ENCODE measurements at places on chromosomes 16 and 17.
A peak's percentile ranks its signal among the peaks of the same experiment; 100 is the strongest.

- DNase-seq: no peak
Measured at GRCh38 chr17:59369031-59369975, 37.8 kb downstream of the YPEL2 start.

- DNase-seq: peak; percentile 89
Measured at GRCh38 chr16:3999479-4000325, 116.5 kb downstream of the ADCY9 start.

DNA sequence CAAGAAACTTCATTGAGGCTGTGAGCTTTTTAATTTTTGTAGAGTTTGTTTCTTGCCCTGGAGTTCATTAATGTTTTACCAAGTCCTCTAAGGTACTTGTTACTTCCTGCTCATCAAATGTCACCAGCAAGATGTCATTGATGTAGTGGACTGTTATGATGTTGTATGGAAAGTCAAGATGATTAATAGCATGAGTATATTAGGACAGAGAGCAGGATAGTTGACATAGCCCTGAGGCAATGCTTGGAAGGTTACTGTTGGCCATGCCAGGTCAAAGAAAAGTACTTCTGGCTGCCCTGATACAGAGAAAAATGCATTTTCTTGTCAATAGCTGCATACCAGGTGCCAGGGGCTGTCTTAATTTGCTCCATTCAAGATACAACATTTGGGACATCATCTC is 6.7 kb downstream of the KRTAP1-5 start:
- no peak for DNase-seq

GRCh38 chr17:56548661-56549060 is 44.8 kb upstream of the NOG start:
- DNase-seq: no peak

DNA sequence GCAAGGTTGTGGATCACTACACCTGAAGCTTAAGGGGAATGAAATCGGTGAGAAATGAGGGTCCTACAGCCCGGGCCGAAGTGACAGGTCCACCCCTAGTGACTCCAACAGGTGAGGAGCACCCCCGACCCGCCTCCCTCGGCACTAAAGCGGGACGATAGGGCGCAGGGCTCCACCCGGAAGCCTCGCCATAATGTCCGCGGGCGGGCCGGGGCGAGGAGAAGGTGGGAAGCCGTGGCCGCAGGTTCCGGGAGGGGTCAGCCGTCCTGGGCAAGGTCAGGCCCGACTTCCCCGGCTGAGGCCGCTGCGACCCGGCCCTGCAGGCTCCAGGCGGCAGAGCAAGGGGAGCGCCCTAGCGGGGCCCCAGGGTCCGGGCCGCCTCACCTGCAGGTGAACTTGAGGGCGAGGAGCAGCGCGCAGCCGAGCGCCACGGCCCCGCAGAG is 543 bp downstream of the TXNDC11 start:
- DNase-seq: peak; percentile 61

DNA sequence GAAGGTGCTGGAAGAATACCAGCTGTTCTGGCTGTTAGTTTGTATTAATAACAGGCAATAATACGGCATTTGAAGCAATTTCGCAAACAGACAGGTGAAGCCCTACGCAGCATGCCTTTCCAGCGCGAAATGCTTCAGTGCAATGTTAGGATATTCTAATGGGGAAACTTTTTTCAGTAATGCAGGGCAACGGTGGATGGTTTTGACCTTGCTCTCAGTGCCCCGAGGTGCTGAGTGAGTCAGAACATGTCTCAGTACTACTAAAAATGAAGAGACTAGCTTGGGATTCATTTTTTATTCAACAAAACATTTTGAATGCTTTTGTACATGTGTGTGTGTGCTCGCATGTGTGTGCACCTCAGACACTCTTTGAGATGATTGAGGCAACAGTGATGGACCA is 172.2 kb downstream of the RBFOX1 start:
- no peak for DNase-seq

DNA sequence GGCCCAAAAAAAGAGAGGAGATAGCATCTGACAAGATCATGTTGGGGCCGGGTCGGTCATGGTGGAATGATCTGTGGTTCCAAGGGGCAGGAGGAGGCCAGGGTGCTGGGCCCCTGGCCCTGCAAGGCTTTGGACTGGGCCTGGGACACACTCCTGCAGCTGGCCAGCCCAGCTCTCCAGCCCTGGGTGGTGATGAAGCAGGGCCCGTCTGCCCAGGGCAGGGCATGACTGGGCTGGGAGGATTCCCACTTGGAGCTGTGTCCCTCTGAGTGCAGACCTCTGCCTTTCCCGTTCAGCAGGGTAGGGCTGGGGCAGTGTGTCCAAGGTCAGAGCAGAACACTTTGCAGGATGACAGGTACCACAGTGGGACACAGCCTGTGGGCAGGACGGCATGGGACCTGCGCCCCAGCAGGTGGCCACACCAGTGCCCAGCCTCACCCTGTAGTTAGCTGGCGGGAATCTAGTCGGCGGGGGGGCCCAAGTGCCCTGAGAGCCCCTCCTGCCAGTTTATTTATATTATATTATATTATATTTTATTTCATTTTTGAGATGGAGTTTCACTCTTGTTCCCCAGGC is 27.6 kb upstream of the MYO15B start:
- DNase-seq: no peak

DNA sequence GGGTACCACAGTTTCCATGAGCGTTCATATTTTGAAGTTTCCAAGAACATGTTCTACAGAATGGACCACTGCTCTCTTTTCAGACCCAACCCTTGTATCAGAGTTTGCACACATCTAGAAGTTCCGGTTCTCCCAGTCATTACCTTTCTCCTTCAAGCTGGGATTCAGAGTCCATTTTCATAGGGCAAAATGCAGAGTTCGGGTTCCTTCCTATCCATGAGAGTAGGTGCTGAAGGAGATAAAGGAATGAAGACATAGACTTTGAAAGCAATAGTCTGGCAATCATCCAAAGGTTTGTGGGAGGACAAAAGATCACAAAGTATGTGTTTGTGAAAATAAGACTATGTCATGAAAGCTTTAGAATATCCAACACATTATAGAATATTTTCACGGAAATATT is 699.6 kb downstream of the MAF start:
- DNase-seq: no peak

DNA sequence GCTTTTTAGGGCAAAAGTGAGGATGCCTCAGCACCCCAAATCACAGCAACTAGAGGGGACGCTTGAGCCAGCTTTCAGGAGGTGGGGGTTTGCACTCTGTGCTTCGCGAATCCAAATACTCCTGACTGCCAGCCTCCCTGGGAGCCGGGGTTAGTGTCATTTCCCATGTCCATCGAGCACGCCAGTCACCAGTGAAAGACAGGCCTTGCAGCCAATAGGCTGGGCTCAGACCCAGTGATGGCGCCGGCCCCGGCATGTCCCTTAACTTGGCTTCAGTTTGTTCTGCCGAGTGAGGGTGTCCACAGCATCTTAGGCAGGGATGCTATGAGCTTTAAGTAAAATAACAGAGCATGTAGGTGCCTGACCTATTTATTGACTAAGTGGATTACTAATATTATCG is 50.9 kb upstream of the CDC42EP4 start:
- DNase-seq: no peak

GRCh38 chr17:71071837-71072236 is 902.5 kb downstream of the KCNJ2 start:
- DNase-seq: no peak

DNA sequence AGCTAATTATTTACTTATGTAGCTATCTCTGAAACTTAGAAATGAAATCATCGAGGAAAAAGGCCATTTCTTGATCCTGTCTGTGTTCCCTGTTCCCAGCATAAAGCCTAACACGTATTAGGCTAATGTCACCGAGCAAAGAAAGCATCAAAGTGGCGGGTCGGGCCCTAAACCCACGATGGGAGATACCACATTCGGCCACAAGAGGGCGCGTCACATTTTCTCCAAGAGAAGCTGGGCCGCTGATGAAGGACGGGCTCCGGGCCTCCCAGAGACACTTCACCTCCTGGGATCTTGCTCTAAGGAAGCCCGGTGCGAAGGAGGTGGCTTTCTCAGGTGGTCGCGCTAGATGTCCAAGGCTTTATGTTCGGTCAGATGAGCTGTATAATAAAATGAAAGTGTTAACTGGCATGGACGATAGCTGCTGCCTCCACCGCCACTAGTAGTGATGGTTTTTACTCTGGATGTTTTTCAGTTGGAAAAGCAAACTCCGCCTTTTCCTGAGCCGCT is 853 bp upstream of the PDK2 start:
- peak; percentile 93 for DNase-seq

DNA sequence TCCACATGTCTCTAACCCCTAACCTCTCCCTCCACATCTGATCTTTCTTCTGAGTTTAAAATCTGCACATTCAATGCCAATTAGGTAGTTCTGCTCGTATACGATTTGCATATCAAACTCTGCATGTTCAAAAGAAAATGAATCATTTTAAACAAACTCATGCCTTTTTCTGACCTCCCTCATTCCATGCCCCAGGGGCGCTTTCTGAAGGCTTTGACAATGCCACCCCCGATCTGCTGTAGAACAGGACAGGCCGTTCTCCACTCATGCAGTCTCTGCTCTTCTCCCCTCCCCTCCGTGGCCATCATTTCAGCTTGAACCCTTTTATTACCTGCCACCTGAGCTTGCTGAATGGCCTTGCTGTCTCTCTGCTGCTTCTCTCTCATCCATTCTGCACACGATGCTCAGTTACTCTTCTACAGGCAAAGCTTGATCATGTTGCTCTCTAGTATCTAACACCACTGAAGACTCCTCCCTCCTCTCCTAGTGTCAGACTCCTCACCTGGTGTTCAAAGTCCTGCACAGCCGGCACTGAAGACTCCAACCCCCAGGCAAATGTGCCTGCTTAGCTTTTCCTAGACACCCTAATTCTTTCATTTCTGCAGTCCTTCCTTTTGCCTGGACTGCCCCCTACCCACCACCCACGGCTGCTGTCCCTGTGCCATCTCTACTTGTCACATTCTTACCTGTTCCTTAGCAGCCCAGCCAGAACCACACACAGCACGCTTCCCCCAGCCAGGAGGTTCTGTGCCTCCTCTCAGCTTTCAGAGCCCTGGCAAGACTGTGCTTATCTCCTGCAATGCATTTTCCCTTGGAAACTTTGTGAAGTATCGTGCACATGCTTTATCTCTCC is 6.2 kb downstream of the TMEM238L start:
- DNase-seq: no peak

GRCh38 chr17:75265614-75266315 is 4.1 kb downstream of the MRPS7 start:
- DNase-seq: no peak

DNA sequence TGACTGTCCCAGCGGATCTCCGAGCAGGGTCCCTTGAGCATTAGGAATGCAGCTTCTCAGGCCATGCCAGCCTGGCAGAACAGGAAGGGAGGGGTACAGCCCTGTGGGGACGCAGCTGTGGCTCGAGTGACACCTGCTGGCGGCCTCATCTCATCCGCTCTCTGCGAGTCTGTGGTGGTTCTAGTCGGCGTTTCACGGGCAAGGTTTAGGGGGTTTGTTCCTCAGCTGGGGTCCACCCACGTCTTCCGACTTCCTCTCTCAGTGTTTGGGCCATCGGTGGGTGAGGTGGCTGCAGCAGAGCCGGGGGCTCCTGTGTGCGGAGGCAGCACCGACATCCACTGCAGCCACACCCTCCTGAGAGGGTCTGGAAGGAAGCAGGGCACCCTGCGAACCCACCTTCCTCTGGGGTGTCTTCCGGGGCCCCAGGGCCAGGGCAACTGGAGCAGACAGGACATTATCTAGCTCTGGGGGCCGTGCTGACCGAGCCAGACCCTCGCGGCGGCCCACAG is 33.3 kb downstream of the JPH3 start:
- DNase-seq: peak; percentile 69

- no peak for DNase-seq
Measured at GRCh38 chr16:50599494-50599893, 51.3 kb downstream of the NKD1 start.

DNA sequence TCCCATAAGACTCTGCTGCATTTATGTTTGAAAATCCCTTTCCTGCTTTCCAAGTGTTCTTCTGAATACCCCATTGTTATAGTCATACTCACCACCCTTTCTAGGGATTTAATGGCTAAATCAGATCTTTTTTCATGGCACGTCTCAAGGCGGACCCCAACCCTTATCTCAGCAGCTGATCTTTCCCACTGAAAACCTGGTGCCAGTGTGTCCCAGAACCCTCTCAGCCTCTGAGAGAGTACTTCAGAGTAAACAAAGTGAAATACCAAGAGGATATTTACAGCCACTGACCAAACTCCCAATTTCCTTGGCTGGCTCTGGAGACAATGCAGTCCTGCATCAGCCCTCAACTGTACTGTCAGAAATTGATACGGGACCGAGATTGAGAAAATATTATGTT is 101.7 kb downstream of the TMEM100 start:
- no peak for DNase-seq

DNA sequence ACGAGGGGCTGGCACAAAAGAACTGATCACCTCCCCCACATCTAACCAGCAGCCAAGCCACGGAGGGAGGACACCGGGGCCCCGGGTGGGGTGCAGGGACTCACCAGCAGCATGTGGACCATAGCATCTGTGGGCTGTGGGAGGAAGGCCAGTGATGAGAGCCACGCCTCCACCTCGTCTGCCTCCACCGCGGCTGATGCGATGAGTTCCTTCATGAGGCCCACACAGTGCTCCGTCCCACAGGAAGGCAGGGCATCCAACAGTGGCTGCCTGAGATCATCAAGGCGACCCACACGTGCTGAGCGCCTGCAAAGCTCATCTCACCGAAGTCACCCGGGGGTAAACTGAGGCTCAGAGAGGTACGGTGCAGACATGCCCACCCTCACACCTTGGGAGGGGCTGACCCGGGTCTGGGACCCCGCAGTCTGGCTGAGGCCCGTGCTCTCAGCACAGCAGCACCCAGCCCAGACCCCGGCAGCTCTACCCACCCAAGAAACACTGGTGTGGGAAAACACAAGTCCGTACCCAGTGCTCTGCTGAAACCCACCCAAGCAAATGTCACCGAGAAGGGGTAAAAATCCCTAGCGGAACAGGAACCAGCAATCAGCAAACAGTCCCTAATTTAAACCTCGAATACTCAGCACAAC is 85.9 kb downstream of the LITAF start:
- DNase-seq: no peak

DNA sequence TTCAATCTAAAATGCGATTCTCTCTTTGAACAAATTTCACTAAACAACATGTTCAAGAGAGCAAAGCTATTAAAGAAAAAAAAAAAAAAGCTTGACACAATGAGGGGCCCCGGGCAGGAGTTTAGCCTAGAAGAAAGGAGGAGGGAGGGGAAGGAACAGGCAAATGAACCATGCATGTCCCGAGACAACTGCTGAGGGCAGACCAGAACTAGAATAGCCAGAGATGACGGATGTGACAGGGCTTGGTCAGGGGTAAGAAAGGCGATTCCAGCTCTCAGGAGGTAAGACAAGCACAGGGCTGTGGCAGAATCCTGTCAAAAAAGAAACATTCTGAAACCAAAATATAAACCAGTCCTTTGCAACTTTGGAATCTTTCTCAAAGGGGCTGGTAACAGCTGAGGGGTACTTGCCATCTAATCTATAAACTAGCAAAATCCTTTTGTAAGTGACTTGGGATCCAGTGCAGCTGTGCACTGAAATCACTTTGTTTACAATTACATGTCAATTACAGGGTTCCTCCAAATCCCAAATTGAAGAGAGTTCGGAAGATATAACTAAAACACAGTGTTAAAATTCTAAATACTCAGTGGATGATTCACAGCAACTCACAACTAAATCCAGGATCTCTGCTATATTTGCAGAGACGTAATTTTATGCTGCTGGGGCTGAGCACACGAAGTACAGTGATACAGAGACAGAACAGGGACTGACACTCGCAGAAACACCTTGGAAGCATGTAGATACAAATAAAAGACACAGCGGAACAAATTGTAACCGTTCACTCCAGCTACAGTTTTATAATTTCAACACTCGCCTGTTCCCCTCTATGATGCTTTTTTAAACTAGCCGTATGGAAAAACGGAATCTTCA is 567.4 kb upstream of the ZFHX3 start:
- DNase-seq: no peak

All from ovary (tissue), 10 donors.